ENCODE measurements at places on chromosomes 3 and 15. TPM values are rescaled to one million over a fixed set of nuclear protein-coding genes. Genes with fewer than 3 reads are reported as not detected.

DNA sequence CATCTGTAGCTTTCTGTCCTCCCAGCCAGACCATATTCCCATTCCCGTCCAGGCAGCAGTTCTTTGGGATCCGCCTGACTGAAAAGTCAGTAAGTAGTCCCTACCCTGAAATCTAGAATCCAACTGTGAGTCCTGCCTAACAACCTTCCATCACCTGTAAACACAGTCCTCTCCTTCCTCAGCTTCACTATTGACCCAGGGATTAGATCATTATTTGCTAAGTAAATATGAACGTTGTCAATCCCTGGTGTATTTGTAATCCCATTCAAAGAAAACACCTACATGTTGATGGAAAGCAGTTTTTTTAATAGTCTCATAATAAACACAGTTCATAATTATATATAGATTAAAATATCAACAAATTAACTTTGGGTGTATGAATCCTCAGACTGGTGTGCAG is 732 bp downstream of the SAXO2 start:
- no peak for DNase-seq

GRCh38 chr15:101025501-101025885 is 106.3 kb downstream of the LRRK1 start:
- DNase-seq: no peak

DNA sequence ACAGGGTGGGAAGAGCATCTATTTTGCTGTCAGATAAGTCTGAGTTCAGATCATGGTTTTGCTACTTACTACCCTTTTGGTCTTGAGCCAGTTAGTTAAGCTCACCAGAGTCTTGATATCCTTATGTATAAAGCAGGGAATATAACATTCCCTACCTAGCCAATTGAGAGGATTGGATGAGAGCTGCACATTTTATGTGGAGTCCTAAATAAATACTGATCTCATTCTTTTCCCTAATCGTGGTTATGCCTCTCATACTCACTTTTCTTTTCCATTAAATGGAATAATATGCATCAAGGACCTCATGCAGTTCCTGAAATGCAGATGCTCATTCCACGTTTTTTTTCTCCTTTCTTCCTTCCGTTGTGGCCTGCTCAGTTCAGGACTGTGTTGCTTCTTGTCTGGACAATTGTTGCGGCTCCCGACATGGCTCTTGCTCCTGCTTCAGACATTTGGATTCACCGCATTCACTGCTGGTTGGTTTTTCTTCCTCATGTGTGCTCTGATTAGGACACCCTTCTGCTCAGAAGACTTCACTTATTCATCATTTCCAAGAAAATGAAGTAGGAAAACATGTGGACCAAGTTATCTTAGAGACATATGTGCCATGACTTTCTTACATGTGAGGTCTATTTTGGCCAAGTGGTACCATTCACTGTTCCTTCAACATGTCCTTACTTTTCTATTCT is 90.2 kb downstream of the NFKBIZ start:
- DNase-seq: no peak

DNA sequence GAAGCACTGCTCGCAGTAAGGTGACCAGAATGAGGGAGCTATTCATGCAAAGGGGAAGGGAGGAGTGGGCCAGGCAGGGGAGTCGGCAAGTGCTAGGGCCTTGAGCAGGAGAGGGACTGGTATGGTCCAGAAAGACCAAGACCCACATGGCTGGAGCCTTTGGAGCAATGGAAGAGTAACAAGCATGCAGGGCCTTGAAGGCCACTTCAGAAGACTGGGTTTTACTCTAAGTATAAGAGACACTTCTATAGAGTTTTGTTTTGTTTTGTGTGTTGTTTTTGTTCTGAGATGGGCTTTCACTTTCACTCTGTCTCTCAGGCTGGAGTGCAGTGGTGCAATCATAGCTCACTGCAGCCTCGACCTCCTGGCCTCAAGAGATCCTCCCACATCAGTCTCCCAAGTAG is 42.0 kb downstream of the BFSP2 start:
- no peak for DNase-seq

- DNase-seq: no peak
Observed at GRCh38 chr15:75723171-75723846, 10.7 kb upstream of the CSPG4 start.

DNA sequence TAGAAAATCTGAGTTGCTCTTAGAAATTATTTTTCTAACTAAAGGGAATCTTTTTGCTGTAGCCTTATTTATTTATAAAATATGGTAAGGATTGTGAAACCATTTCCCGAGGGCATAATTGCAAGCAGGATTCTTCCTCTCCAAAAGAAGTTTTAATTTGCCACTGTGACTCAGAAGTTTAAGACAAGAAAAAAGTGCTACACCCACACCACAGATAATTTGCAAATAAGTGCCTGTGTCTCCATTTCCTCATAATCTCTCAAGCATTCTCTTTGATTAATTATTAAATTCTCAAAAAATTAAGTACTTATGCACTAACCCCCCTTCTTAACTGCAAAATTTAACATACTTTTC is 43.6 kb downstream of the RASA2 start:
- DNase-seq: peak; percentile 79

BDH1 gene
- 13.4 TPM for total RNA-seq

CATSPER2 gene
- total RNA-seq: 3.8 TPM

- peak; percentile 76 for DNase-seq
Observed at GRCh38 chr3:196684548-196685407, 27.3 kb downstream of the CEP19 start.

SYNM gene
- 4.8 TPM for total RNA-seq

DNA sequence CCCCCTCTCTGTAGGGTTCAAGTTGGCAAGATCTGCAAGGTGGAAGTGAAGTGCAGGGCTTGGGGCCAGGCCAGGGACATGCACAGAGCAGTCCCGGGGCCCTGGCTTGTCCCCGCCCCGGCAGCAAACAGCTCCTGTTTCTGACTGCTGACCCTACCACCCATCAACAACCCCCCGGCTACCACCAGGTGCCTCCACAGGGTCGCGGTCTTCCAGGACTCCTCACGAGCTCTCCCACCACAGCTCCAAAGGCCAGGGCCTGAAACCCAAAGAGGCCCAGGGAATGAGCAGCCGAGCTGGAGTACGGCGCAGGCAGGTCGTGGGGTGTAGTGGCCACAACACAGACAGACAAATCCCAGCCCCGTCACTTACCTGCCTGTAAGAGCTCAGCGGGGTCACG is 121.3 kb upstream of the SMAD3 start:
- DNase-seq: no peak

XCR1 gene
- not detected for total RNA-seq

DNA sequence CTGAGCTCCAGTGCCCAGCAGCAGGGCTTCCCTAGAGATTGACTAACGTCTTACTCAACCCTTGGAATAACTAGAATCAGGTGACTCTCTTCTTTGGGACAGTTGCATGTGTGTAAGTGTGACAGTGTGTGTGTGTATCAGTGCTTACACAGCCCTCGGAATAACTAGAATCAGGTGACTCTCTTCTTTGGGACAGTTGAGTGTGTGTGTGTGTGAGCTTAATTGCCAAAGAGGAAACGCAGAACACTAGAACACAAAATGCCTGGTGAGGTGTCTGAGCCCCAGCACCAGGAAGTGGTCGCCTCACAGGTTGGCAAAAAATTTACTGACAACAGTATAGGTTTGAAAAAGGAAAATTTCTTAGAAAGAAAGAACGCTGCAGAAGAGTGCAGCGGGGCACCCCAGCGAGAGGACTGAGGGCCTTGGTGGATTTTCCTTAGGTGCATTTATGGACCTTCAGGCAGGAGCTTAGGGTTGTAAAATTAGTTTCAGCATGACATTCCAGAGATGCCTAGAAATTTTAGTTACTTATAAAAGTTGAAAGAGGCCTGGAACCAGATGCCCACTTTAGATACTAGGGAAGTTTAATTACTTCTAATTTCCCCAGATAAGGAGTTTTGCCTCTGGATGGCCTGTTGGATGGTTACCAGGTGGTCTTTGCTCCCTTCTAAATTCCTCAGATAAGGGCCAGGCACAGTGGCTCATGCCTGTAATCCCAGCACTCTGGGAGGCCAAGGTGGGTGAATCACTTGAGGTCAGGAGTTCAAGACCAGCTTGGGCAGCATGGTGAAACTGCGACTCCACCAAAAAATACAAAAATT is 3.7 kb upstream of the WDR82 start:
- DNase-seq: no peak

GOLGA8T gene
- total RNA-seq: 0.99 TPM

GABRG3 gene
- total RNA-seq: not detected

- DNase-seq: no peak
Observed at GRCh38 chr3:41700155-41700554, 261.7 kb downstream of the ULK4 start.

DNA sequence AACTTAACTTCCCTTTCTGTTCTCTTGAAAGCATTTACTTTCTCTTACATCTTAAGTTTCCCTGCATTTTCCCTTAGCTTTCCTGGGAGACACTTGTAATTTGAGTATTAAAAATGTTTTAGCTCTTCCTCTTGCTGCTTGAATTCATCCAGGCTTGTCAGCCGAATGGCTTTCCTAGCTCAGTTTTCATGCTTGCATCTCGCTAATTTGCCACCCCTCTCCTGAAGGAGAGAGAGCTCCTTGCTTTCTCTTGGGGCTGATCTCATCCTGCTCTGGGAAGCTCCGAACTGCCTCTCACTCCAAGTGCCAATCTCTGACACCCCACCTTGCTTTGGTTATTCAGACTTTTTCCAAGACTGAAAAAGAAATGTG is 374.6 kb upstream of the TBL1XR1 start:
- no peak for DNase-seq

ZNF619 gene
- total RNA-seq: 1.5 TPM

GOLGA8S gene
- total RNA-seq: not detected

DNA sequence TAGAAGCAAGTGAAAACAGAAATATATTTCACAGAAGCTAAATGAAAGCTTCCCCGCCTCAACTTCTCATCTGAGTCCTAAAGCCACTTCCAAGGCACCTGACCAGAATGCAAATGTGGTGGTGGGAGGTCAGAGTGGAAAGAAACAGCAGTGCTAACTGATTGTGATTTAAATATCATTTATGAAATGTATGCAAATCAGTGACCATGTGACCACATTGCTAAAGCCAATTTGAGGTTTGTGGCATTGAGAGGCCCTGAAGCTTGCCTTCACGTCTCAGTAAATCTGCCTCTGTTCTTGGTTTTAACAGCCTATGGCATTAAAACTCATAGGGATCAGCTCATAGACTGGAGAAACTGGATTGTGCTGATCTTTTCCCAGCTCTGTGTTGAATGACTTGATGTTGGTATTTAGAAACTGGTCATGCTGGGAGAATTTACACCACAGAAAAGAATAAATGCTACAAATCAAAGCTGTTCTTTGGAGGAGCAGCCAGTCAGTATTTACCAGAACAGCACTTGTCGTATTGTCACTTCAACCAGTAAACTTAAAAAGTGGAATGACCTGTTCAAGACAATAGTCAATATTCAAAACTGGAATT is 481.4 kb upstream of the ALCAM start:
- DNase-seq: no peak

DNA sequence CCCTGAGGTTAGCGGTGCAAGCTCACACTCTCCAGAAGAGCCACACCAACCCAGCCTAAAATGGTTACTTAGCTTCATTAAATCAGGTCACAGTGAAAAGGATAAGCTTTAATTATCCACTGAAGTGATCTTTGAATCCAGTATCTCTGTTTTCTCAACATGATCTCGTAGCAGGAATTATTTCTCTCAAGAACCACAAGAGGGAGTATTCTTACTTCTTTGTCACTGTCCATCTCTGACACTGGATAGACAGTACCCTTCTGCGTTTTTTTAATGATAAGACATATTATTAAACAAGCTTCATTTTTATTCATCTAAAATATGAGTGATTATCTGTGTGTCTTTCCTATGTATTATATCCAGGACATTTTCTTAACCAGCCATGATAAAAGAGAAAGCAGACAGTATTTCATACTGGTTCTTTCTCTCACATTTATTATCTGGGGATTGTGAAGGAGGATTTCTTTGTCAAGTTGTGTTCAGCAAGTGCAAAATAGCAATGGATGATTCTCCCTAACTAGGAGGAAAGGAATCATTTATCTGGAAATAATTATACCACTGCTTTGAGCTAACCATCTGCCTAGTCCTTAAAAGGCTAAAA is 105.4 kb upstream of the CCDC54 start:
- DNase-seq: peak; percentile 26

MB21D2 gene
- total RNA-seq: 4.0 TPM

DNA sequence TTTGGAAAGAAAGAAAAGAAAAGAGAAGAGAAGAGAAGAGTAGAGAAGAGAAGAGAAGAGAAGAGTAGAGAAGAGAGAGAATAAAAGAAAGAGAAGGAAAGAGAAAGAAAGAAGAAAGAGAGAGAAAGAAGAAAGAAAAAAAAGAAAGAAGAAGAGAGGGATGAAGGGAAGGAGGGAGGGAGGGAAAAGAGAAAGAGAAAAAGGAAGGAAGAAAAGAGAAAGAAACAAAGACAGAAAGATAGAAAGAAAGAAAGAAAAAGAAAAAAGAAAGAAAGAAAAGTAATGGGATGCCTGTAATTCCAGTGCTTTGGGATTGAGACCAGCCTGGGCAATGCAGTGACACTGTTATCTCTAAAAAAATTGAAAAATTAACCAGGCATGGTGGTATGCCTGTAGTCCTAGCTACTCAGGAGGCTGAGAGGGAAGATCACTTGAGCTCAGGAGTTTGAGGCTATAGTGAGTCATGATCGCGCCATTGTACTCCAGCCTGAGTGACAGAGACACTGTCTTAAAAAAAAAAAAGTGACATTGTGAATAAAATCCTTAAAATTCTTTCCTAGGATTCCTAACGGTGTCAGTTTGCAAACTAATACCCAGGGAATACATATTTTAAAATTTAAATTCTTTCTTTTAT is 1.7 kb downstream of the RASL12 start:
- DNase-seq: no peak

CPLX3 gene
- total RNA-seq: not detected

C3orf85 gene
- total RNA-seq: not detected

- DNase-seq: no peak
Observed at GRCh38 chr3:98359993-98360675, 6.5 kb downstream of the OR5K4 start.

- no peak for DNase-seq
Observed at GRCh38 chr3:140508550-140508949, 169.3 kb upstream of the TRIM42 start.

DNA sequence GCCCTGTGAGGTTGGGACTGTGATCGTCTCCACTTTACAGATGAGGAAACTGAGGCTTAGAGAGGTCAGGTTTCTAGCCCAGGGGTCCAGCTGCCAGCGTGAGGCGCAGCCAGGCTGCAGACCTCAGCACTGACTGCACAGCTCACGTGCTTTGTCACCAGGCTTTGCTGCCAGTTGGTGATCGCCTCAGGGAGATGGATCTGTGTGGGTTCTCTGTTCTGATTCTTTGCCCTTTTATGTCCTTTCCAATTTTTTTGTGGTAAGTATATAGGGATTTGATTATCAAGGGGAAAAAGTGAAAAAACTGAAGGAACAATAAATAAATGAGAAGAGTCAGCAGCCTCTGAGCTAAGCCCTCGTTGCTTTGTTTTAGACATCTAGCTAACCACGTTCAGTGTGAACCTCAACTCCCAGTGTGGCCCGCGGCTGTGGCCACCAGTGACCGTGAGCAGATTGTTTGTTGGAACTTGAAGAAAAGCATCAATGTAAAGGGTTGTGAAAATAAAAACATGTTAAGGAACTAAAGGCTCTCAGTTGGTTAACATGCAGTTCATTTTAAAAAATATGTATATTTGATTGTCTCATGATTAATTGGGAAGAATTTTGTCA is 117.6 kb downstream of the PDE8A start:
- no peak for DNase-seq

NANOGP8 gene
- total RNA-seq: not detected

GRCh38 chr15:46146002-46146401 is 511.2 kb downstream of the SQOR start:
- no peak for DNase-seq

Measured in cardiac muscle cell (in vitro differentiated cells and primary cell).